ENCODE measurements at places on chromosomes 3 and 15. TPM values are rescaled to one million over a fixed set of nuclear protein-coding genes. Genes with fewer than 3 reads are reported as not detected.

PTX3 gene
- total RNA-seq = 0.23 TPM

ARPP21 gene
- total RNA-seq = not detected

SLC28A1 gene
- not detected for total RNA-seq

GABRA5 gene
- total RNA-seq = not detected

LRRN1 gene
- total RNA-seq = 0.22 TPM

TLE3 gene
- 121 TPM for total RNA-seq

ADGRG7 gene
- total RNA-seq = not detected

Data from CD4-positive, alpha-beta memory T cell (primary cell).